SK-N-SH (cell line): ENCODE measurements at places on chromosomes 12 and 14.
A peak's percentile ranks its signal among the peaks of the same experiment; 100 is the strongest.

DNA sequence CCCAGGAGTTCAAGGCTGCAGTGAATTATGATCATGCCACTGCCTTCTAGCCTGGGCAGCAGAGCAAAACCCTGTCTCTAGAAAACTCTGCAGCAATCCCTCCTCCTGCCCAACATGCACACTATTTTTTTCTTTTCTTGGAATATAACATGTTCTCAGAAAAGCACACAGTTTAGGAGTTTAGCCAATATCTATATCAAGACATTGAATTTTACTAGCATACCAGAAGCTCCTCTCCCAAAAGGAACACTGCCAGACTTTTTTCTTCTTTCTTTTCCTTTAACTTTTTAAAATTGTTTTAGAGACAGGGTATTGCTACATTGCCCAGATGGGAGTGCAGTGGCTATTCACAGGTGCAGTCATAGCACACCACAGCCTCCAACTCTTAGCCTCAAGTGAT lies 107.1 kb upstream of the AEBP2 start:
- DNase-seq: no peak

- DNase-seq: no peak
Observed at GRCh38 chr12:60394665-60395064, 798.8 kb downstream of the SLC16A7 start.

DNA sequence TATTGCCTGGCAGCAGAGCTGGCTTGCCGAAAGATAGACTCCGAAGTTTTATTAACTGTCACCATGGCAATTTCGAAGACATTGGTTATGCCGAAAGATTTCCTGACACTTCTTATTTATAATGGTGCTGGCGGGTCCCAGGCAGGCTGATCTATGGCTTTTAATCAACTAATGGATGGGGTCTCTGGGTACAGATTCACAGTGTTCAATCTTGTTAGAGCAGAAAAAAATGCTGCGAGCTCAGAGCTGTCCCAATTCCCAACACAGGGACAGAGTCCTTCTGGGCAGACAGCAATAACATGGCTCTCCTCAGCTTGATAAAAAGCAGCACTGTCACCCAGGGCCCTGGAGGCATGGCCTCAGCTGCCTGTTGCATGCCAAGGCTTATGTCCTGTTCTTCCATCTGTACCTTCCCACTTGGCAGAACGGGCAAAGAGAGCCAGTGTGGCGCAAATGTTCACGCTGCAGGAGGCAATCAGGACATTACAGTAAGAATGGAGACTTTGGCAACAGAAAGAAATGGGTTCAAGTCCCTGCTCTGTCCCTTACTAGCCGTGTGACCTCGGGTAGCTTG lies 228.2 kb upstream of the PWP1 start:
- peak; percentile 64 for DNase-seq

- DNase-seq: no peak
Observed at GRCh38 chr12:125245581-125246557, 180.6 kb downstream of the AACS start.
